Skin of body (tissue), 3 donors: ENCODE measurements at places on chromosomes 12 and 14. TPM values are rescaled to one million over a fixed set of nuclear protein-coding genes. Genes with fewer than 3 reads are reported as not detected.

DNA sequence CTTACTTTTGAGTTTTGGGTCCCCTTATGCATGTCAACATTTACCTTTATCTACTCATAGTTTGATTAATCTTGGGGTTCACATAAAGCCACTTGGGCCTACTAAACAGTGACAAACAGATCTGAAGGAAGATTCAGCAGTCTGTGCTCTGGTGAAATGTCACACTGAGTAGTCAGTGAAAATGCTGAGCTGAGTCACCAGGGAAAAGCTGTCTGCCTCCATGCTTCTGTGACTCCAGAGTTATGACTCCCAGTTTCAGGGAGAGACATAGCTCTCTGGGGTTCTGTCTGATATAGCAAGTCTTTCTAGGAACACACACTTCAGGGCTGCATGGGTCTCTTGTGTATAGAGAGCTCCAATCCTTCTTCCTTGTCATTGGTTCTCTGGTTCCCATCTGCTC is 406.3 kb upstream of the FAR2 start:
- DNase-seq: no peak

DNA sequence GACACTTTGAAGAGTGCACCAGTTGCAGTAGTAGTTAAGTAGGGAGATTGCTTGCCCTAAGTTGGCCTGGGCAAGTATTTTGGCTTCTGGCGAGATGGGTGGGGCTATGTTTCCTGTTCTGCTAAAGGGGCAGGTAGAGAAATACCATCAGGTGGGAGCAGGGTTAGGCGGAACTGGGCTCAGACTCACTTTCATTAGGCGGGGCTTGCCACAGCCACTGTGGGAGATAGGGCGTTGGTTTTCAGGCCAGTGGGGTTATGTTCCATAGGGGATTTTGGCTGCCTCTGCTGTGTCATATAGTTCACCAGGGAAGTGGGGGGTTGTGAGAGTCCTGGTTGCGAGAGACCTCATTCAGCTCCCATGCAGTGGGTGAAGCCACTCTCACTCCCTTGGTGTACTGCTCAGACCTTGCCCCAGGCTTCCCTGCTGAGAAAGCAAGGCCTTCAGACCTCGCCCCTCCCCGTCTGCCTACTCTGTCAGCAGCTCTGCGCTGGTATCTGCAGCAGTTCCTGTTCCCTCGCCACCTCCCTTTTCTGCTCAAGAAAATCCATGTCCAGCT is 43.3 kb downstream of the AEBP2 start:
- DNase-seq: no peak

DNA sequence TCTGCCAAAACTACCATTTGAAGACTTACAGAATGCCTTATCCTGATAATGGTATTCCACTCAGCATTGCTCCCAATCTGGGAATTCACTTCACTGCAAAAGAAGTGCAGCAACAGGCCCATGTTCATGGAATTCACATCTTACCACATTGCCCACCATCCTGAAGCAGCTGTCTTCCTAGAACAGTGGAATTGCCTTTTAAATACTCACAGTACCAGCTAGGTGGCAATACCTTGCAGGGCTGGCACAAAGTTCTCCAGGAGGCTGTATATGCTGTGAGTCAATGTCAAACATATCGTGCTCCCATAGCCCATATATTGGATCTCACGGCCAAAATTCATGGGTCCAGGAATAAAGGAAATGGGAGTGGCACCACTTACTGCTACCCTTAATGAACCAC is 83.8 kb upstream of the PLEKHG7 start:
- DNase-seq: no peak

DNA sequence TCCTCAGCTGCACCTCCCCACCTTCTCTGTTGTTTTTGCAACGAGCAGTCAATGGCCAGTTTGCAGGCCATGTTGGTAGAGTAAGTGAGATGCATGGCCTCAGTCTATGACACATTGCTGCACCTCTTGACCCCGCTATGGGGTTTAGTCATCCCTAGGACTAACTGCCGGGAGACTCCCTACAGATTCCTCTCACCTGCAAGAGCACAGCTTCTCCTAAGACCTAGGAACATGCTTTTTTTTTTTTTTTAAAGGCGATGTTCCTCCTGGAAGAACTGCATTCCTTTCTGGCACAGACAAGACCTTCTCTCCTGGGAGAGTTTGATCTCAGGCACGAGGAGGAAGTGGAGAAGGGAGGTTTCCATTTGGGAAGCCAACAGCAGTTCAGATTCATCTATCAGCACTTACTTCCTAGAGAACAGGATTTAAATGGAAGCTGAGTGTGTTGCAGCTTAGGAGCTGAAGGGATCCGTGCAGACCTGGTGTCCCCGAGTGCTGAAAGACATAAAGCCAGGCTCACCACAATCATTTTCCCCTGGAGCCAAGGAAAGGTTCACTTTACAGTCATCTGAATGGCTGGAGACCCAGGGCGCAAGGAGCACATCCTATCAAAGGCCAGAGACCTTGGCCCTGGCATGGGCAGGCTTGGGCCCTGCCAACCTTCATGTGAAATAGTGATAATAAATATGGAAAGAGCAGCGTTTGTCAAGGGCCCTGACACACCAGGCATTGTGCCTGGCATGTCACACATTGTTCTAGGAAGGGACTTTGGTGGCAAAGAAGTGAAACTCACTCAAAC is 104.1 kb downstream of the LGMN start:
- DNase-seq: no peak

GRCh38 chr14:106657460-106657859 is 1131.1 kb downstream of the TMEM121 start:
- no peak for DNase-seq

DNA sequence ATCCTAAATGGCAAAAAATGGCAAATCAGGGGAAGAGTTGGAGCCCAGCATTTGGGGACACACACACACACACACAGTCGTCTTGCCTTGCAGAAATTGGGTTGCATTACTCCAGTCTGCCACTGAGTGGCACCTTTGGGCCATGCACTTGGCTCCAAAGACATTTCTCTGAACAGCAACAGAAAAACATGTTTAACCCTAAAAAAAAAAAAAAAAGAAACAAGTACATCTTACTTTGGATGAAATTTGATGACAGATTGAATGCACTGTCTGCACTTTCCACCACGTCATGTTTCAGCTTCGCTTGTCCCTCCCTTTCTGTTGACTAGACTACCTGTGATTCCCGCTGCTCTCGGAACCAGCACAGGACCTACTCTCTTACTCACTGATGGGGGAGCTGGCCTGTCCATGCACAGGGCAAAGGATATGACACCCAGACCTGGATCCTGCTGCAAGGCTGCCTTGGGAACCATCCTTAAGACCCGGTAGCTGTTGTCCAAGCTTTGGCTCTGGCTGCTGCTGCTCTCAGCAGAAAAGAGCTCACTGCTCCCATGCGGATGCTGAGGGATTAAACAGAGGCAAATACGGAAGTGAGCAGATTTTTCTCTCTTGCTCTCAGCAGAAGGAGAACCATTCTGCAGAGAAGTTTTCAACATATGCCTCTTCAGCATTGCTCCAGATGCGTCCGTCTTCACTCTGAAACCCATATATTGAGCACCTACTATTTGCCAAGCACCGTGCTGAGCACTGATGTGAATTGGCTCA is 376.8 kb downstream of the DPF3 start:
- DNase-seq: peak; percentile 70

DNA sequence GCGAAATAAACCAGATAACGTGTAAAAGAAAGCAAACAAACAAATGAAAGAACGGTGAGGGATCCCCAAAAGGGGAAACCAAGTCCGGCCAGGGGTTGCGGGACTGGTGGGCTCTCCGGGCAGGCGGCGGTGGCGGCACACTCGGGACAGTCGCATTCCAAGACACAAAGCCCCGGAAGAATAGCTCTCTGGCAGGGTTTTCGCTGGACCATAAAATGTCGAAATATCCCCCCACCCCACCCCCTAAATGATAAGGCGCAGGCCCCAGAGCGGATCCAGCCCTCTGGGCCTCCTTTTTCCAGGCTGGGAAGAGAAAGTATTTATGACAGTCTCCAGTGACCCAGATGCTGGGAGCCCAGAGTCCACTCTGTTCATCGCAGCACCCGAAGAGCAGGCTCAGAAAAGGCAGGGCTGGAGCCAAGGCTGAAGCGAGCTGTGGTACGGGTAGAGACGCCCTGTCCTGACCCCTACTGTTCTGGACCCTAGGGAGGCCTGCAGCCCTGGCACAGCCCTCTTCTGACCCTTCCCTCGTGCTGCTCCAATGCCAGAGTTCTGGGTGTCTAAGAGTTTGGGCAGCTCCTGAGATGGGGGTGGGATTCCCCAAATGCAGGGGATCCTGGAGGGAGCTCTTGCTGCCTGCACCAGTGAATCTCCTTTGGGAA is 2.1 kb upstream of the HOXC8 start:
- no peak for DNase-seq

DNA sequence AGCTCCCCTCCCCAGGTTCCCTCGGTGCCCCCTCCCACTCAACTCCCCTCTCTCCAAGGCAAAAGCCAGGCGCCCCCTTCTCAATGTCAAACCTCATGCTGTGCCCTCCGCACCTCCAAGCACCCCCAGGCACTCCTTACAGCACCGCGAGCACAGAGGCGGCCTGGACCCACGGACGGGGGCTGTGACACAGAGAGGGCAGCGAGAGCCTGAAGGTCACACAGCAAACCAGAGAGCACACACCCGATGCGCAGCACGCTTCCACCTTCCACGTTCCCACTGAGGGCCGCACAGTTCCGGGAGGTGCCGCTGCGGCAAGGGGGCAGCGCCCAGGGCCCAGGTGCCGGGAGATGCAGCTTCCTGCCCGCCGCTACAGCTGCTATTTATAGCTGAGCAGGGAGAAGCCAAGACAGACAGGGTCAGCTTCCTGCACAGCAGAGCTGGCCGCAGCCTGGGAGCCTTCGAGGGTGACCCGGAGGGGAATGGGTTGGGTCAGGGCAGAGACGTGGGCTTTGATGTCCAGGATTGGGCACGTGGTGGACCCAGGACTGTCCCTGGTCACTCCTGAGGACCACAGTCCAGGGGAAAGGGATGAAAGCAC is 12.9 kb downstream of the NCOR2 start:
- DNase-seq: no peak

DNA sequence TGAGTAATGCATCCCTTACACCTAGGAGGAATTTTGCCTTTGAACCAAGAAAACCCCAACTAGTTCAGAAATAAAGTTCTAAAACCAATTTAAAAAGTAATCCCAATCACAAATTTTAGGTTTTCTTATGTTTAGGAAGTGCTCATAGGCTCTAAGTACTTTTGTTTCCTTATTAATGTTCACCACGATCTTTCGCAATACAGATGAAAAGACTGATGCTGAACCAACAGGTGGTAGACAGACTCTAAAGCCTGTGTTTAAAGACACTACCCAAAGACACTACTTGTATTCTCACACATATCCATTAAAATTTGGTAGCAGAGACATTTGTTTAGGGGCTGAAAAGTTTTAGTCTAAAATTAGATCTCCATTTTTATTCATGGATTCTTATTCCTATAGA is 10.6 kb upstream of the PHLDA1 start:
- DNase-seq: no peak

- DNase-seq: no peak
Measured at GRCh38 chr12:49355913-49356312, 9.2 kb downstream of the DNAJC22 start.

DNA sequence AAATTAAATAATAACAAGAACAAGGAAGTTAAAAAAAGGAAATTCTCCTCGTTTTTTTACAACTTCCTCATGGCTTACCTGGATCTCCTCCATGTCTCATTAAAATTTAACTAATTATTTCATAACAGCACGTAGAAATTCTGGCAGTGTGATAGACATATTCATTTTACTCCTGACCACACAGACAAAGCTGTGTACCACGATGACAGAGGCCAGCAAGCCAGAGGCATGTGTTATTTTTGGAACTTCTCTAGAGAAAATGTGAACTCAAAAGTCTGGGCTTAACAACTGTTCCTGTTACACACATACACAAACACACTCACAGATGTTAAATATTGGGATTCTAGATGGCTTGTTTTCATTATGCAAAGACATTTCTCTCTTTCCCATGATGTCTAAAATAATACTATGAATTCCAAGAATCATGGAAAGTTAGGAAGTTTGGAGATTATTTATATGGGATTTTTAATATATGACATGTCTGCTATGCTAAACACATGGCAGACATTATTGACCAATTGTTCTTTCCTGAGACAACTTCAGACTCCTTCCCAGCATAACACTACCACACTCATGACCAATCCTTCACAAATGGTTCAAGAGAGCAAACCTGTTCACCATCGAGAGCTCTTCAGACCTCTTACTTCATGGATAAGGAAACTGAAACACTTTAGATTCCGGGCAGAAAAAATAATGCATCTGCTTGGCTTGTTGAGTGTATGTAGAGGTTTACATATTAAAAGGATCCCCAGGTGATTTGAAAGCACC is 158.7 kb downstream of the DACT1 start:
- DNase-seq: peak; percentile 52

DNA sequence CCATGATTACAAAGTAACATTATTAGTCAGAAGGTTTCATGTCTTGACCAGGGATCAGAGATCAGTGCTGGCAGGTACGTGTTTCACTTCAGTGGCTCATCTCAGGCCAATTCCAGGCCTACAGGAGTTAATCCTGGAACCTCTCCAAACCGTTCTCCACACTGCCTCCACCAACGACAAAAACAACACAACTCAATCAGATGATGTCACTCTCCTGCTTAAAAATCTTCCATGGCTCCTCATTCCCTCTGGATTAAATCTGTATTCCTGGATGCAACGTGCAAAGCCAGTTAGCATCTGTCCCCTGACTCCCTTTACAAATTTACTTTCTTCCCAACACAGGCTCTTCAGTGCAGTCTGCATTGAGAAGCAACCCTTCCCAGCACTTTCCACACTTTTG is 34.3 kb upstream of the TXNRD1 start:
- no peak for DNase-seq

DNA sequence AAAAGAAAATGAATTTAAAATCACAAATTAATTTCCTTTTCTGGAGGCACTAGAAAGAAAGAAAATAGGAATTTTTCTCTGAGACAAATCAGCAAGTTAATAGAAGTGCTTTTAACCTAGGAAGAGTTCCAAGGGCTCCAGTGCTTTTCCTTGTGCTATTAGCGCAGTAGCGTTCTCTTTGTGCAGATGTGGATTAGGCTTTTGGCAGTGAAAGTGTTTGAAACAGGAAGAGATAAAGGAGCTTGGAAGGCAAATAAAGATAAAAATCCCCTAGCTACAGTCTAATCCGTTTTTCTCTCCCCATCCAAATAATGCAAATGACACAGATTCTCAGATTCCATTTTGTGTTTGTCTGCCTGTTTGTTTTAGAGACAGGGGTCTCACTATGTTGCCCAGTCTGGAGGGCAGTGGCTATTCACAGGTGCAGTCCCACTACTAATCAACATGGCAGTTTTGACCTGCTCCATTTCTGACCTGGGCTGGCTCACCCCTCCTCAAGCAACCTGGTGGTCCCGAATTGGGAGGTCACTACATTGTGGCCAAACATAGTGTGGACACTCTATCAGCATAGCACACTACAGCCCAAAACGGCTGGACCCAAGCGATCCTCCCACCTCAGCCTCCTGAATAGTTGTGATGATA is 166.1 kb downstream of the PAWR start:
- no peak for DNase-seq

GRCh38 chr12:75917715-75918114 is 113.9 kb downstream of the PHLDA1 start:
- no peak for DNase-seq

Gene TFCP2
- total RNA-seq: 17.4 TPM

Gene IQSEC3
- total RNA-seq: 2.5 TPM

Gene PLEKHD1
- 0.20 TPM for total RNA-seq

Gene OR6C6
- not detected for total RNA-seq

Gene SMOC1
- total RNA-seq: 5.9 TPM

Gene SERPINA1
- 11.1 TPM for total RNA-seq

Gene IFT43
- total RNA-seq: 24.9 TPM

Gene CEBPE
- total RNA-seq: 1.5 TPM
